Thoracic aorta (tissue), 2 donors: ENCODE measurements at places on chromosomes 5 and 9.
A peak's percentile ranks its signal among the peaks of the same experiment; 100 is the strongest.

- H3K36me3 ChIP-seq = no peaks in the 10 kb centered on the region
- H3K4me1 ChIP-seq = no peaks in the 10 kb centered on the region
- H3K27me3 ChIP-seq = no peaks in the 10 kb centered on the region
- no peak overlapping the region for H3K4me3 ChIP-seq
- no peak overlapping the region for H3K27ac ChIP-seq
- no peak for DNase-seq
These were observed 116.8 kb upstream of the PDE4D start for GRCh38 chr5:60010328-60010727.

DNA sequence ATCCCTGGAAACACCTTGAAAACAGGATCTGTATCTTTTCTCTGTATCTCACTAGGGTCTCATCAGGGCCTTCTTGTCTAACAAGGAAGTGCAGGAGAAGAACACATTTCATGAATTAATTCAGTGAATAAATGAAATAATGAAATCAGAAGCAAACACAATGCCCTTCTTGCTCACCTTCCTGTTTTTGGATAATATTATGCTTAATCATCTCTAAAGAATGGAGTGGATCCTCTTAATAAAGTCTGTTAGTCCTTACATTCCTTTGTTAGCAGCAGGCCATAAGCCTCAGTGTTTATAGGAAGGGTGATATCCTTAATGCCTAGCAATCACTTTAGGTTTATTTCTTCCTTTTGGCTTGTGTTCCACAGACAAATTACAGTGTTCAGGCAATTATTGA is 837.1 kb upstream of the SEMA6A start:
- DNase-seq = no peak
- H3K27me3 ChIP-seq = no peaks in the 10 kb centered on the region
- H3K4me1 ChIP-seq = no peaks in the 10 kb centered on the region

- no peak for DNase-seq
- H3K27me3 ChIP-seq = no peaks in the 10 kb centered on the region
- no peaks in the 10 kb centered on the region for H3K36me3 ChIP-seq
- H3K27ac ChIP-seq = no peak overlapping the region
These were observed 11.8 kb upstream of the BTNL9 start for GRCh38 chr5:181028032-181028819.

GRCh38 chr9:136625101-136626065 is 37.3 kb upstream of the EGFL7 start:
- H3K27ac ChIP-seq = peak overlapping the region; percentile 48
- H3K4me3 ChIP-seq = peak overlapping the region; percentile 20
- DNase-seq = peak; percentile 35
- peaks cover 33% of the 10 kb centered on the region for H3K4me1 ChIP-seq
- H3K27me3 ChIP-seq = no peaks in the 10 kb centered on the region
- no peaks in the 10 kb centered on the region for H3K36me3 ChIP-seq

DNA sequence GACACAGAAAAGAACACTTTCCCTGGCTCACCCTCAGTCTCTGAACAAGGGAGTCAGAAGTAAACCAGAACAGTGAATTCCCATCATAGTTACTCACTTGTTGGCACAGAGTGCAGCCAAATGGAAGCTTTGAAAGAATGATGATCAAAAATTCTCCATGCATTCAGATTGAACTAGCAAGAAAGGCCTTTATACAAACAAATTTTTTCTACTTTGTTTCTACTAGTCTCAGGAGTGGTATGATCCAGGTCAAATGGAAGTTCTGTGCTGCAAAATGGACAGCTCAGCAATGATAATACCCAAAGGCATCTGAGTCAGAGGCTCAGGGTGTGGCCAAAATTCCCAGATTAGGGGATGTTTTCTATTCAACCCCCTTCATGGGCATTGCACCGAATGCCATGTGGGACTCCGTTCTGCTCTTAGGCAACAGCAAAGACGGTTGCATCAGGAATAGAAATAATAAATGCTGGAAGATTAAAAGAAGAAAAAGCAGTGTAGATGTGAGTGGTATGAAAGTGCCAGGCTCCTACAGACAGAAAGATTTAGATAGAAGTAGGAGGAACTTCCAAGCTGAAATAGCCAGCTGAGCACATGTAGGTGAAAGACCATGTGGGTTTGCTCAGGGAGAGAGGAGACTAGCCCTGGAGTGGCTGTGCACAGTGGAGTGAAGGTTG is 24.0 kb upstream of the ASPN start:
- H3K4me1 ChIP-seq = peaks cover 42% of the 10 kb centered on the region
- peak overlapping the region; percentile 95 for H3K27ac ChIP-seq
- H3K4me3 ChIP-seq = peak overlapping the region; percentile 11
- H3K36me3 ChIP-seq = no peaks in the 10 kb centered on the region

DNA sequence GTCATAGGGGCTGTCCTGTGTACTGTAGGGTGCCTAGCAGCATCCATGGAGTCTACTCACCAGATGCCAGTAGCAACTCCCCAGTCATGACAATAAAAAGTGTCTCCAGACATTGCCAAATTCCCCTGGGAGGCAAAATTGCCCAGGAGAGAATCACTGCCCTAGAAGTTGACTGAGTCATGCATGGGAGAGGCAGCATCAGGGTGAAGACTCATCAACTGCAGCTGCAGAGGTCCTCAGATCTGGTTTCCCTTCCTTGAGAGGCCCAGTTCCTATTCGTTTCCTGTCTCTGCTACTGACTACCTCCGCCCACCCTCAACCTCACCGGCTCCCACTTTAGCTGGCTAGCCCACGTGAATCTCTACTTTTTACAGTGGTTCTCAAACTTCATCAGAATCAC is 88.6 kb upstream of the AGXT2 start:
- no peak for DNase-seq
- H3K27me3 ChIP-seq = no peaks in the 10 kb centered on the region
- no peaks in the 10 kb centered on the region for H3K36me3 ChIP-seq

DNA sequence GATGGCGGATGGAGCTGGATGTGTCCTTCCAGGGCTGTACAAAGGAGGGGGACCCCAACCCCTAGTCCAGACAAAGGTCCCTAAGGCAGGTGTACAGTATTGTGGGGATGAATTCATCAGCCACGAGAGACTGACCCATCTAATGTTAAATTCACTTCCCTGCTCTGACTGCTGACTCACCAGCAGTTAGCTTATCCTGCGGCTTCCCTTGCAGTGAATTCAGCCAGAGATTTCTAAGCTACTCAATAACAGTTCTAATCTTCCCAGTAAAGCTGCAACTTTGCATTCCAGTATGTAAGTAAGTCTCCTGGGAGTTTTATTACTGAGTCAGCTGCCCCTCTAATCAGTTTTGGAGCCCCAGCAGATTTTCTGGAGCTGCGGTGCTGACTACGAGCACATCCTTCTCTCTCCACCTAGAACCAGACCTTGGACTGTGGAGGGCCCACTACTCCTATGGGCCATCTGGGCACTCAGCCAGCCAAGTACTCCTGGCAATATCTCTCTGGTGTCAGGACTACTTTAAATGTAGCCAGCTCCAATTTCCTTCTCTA is 16.1 kb downstream of the B4GALT1 start:
- no peak for DNase-seq
- H3K4me3 ChIP-seq = peak overlapping the region; percentile 4
- H3K4me1 ChIP-seq = peaks cover 67% of the 10 kb centered on the region
- H3K27ac ChIP-seq = peak overlapping the region; percentile 77

- no peaks in the 10 kb centered on the region for H3K27me3 ChIP-seq
- no peak for DNase-seq
- H3K4me3 ChIP-seq = peak overlapping the region; percentile 33
- H3K4me1 ChIP-seq = peaks cover 91% of the 10 kb centered on the region
These were observed 5.1 kb downstream of the TMEM245 start for GRCh38 chr9:109114670-109115069.

DNA sequence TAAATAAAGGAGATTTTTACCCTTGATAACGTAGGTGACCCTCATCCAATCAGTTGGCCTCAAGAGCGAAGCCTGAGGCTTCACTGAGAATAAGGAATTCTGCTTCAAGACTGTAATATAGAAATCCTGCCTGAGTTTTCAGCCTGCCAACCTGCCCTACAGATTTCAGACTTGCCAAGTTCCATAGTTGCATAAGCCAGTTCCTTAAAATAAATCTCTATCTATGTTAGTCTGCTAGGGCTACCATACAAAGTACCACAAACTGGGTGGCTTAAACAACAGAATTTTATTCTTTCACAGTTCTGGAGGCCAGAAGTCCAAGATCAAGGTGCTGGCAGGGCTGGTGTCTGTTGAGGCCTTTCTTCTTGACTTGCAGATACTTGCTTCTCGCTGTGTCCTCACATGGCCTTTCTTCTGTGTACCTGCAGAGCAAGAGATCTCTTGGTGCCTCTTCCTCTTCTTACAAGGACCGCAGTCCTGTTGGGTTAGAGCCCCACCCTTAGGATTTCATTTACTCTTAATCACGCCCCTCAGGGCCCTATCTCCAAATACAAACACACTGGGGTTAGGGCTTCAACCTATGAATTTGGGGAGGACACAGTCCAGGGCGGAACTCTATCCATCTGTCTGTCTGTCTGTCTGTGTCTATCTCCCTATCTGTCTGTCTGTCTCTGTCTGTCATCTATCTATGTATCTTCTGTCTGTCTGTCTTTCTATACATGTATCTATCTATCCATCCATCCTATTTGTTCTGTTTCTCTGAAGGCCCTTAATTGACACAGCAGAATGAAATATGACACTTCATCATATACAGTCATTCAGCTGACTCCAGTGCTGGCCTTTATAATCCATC is 17.0 kb upstream of the CMBL start:
- no peaks in the 10 kb centered on the region for H3K36me3 ChIP-seq
- DNase-seq = no peak
- H3K4me1 ChIP-seq = no peaks in the 10 kb centered on the region
- H3K4me3 ChIP-seq = no peak overlapping the region
- no peaks in the 10 kb centered on the region for H3K27me3 ChIP-seq

DNA sequence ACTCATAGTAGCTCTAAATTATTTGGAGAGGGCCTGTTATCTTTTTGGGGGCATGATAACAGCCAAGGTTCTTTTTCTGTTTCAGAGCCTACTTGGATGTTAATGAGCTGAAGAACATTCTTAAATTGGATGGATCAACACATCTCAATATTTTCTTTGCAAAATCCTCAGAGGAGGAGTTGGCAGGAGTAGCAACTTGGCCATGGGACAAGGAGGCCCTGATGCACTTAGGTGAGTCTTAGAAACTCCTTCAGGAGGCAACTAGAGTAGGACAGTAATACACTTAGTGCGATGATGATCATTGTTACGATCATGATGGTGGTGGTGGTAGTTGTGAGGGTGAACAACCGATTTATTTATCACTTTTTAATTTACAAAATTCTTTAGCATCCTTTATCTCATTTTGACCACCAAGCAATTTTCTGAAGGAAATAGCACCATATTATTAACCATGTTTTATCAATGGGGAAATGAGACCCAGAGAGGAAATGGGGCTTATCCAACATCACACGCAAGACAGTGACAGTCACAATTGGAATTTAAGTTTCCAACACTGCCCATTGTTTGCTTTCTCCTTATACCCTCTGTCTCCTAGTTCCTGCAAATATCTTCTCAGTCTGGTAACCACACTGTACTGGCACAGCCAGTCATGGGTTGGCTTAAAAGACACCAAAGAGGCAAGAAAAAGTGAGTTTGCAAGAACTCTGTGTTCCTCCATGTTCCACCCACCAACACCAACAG is 54.0 kb downstream of the PAPPA start:
- peaks cover 4% of the 10 kb centered on the region for H3K4me1 ChIP-seq
- no peak for DNase-seq
- H3K27me3 ChIP-seq = no peaks in the 10 kb centered on the region

DNA sequence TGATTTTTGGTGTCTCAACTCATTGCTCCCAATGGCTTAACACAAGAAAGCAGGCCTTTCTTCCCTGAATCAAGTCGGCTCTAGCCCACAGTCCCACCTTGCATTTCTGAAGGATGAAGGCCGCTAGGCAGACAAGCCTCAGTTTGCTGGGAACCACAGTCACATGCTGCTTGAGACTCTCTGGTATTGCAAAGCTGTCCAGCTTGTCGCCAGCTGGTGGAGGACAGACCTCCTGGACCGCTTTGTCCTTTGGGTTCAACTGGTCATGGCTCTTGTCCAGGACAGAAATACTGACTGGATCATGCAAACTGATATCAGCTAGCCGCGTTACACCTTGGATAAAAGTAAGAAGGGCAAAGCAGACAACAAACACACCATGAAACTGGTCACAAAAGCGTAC is 23.1 kb downstream of the DDX31 start:
- no peak for DNase-seq
- peaks cover 47% of the 10 kb centered on the region for H3K36me3 ChIP-seq
- no peak overlapping the region for H3K27ac ChIP-seq
- no peaks in the 10 kb centered on the region for H3K27me3 ChIP-seq
- H3K4me1 ChIP-seq = no peaks in the 10 kb centered on the region
- H3K4me3 ChIP-seq = no peak overlapping the region

DNA sequence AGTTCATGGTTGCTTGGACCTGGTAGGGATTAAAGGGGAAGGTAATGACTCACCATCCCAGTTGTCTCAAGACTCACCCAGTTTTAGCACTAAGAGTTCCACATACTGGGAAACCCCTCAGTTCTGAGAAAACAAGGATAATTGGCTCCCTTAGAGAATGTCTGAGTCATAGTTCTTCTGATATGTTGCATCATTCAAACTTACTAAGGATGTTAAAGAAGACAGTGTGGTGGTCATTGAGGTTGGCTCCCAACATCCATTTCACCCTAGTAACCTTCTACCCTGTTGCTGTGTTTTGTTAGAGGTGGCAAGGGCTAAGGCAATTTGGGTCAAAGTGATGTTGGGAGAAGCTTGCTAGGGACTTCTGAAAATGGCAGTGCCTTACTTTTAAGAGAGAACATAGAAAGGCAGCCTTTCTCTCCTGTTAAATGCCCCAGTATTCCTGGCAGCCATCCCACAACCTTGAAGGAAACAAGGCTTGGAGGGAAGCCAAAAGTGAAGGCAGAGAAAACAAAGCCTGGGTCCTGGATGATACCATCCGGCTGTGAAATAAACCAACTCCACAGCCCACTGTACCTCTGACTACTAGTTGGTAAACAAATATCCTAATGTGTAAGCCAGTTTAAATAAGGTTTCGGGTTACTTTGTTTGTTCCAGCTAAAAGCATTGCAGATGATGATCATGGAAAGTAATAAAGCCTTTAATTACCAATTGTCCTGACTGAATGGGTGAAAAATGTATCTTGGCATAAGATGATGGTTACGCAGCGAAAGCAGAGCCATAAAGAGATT is 80.4 kb upstream of the ADAMTSL1 start:
- H3K27me3 ChIP-seq = no peaks in the 10 kb centered on the region
- H3K4me3 ChIP-seq = peak overlapping the region; percentile 49
- H3K36me3 ChIP-seq = no peaks in the 10 kb centered on the region
- DNase-seq = no peak
- peak overlapping the region; percentile 54 for H3K27ac ChIP-seq
- peaks cover 27% of the 10 kb centered on the region for H3K4me1 ChIP-seq
